Activated naive CD8-positive, alpha-beta T cell treated with anti-CD3 and anti-CD28 coated beads, Interleukin-2, amount 50 U/mL, for 16 hours (primary cell): ENCODE measurements at places on chromosomes 2 and 18.
A peak's percentile ranks its signal among the peaks of the same experiment; 100 is the strongest.

GRCh38 chr2:140595107-140595506 lies 1535.7 kb downstream of the LRP1B start:
- no peak for DNase-seq

DNA sequence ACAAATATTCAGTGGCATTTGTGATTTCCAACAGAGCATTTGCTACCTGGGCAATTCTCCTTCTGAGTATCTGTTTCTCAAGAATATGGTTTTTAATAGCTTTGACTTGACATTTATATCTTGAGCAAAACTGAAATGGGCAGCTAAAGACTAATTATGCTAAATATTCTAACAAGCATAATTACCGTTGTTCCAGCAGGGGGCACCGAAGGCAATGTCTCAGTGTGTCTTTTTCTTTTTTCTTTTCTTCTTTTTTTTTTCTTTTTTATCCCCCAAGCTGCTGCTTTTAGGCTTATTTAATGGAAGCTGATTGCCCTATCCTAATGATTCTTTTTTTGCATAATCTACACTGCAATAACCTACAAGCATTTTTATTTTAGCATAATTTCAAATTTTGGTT lies 138.9 kb upstream of the NABP1 start:
- DNase-seq, result no peak

GRCh38 chr2:78585871-78586270 lies 439.6 kb upstream of the REG3G start:
- no peak for DNase-seq

GRCh38 chr18:40157120-40157519 lies 1797.9 kb upstream of the PIK3C3 start:
- DNase-seq, result no peak

- DNase-seq, result no peak
These were observed 155.9 kb downstream of the WDPCP start for GRCh38 chr2:63432373-63432772.

DNA sequence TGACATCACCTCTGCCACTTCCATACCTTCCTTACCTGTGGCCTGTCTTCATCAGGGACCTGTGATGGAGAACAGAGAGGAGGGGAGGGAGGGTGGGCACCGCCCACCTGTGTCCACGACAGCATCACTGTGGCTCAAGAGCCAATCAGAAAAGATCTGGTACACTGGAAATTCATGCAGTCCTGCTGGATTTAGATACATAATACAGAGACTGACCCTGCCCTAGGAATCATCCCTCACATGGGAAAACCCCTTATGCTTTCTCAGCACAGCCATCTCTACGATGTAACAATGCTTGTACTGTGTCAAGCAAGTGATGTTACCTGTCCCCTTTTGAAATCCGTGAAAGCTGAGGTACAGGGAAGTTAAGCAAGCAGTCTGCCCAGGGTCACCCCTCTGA lies 145.6 kb upstream of the EPAS1 start:
- DNase-seq, result no peak

- DNase-seq, result no peak
These were observed 134.1 kb downstream of the FMNL2 start for GRCh38 chr2:152468899-152469692.

DNA sequence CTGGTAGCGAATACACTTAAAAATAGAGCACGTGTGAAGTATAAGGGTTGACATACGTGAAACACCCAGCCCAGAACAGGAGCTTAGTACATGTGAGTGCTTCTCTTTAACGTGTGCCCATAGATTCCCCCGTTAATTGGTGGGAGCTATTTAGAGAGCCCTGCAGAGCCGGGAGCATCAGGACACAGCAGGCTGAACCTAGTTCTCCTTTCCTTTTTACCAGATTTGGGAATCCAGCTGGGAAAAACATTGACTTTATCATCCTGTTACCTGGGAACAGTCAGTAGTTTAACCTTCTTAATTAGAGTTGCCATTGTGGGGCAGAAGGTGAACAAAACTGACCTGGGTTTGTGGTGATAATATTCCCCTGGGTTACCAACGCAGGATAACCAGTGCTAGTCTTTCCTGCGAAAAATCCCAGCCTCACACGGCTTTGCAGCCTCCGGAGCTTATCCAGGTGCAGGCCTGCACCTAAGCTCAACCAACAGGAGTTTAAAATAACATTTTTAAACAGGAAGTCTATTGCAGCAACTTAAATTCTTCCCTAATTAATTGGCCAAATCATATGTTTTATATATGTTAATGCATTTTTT lies 78.1 kb upstream of the SPTBN1 start:
- DNase-seq, result no peak

DNA sequence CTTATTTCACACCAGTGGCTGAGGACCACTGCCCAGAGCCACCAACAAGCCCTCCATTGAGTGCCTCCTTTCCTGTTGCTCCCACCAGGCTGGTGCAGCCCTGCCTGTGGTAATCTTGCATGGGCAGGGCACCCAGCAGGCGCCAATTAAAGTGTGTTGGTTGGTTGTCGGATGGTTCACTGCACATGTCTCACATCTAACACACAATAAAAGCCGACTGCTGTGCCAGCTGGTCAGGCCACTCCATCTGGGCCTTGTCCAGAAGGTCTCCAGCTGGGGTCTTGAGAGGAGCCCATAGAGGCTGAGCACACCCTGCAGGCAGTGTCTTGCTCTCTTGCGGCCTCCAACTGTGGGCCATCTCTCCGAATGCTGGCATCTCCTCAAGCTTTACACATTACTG lies 494.8 kb upstream of the KLHL29 start:
- no peak for DNase-seq

DNA sequence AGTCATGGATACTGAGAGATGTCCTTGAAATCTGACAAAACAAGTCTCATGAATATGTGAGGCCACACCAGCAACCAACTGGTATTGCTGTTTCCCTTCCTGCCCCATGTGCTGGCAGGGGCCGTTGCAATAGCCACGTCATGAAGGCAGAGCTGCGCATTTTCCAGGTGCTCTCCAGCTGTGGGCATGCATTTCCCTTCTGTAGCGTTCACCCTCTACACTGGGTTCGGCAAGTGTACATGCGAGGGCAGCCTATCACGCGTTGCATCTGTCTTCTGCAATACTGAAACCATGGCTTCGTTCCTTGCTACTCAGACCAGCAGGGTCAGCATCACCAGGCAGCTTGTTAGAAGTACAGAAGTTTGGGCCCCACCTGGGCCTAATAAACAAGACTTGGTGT lies 17.4 kb downstream of the ARL4C start:
- DNase-seq, result no peak

DNA sequence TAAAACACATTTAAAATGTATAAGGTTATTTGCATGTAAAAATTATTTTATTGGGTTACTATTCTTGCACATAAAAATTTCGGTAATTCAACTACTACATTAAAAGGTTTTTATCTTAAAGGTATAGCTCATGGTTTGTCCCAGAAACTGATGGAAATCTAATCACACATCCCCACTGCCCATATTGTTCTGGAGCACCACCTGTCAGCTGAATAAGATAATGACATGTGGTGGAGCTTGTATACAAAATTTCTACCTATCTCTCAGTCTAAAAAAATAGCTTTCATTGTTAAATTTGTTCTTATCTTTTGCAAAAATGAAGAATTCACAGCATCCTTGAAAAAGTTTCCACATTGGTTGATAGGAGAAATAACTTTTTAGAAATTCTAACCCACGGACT lies 18.3 kb downstream of the ERBB4 start:
- DNase-seq, result no peak

DNA sequence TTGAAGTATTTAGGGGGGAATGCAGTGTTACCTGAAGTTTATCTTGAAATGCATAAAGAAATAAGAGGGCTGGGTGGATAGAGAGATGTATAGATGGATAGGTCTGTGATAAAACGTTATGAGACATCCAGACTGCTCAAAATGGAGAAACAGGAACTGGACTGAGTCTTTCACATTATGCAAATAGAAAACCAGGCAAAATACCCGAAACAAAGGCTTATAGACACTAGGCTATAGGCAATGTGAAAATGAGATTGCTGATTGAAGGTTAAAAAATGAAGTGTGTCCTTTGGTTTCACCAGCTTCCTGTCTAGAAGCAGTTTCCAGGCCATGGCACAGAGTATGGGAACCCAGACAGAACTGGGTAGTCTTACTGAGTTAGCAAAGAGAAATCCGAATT lies 24.9 kb upstream of the SLC3A1 start:
- no peak for DNase-seq

DNA sequence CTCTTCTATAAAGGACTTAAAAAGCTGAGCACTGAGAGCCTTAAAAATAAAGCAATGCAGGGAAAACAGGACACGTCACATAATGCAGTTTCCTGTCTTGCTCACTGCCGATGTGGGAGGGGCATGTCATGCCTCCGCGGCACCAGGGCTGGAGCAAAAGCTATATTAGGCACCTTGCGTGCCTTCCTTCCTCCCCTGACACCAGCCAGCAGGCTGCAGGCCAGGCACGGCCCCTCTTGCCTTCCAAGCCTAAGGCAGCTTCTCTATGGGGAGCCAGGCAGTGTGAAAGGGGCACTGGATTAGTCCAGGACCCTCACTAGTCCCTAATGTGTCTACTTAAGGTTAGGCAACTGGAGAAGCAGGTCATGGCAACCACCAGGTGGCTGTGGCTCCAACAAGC lies 26.3 kb downstream of the MRPL35 start:
- peak; percentile 20 for DNase-seq

DNA sequence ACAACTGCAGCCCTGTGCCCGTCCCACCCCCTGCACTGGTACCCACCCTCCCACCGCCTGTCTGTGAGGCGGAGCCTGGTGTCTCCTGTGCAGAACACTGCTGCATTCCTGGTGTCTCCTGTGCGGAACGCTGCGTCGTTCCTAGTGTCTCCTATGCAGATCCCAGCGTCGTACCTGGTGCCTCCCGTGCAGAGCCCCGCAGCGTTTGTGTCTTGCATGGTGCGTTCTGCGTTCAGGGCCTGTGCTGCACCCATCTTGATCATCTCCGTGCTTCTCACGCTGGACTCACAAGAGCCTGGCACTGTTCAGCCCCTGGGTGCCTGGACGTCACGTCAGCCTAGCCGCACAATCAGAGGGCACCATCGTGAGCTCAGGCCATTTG lies 248.6 kb upstream of the SALL3 start:
- no peak for DNase-seq

DNA sequence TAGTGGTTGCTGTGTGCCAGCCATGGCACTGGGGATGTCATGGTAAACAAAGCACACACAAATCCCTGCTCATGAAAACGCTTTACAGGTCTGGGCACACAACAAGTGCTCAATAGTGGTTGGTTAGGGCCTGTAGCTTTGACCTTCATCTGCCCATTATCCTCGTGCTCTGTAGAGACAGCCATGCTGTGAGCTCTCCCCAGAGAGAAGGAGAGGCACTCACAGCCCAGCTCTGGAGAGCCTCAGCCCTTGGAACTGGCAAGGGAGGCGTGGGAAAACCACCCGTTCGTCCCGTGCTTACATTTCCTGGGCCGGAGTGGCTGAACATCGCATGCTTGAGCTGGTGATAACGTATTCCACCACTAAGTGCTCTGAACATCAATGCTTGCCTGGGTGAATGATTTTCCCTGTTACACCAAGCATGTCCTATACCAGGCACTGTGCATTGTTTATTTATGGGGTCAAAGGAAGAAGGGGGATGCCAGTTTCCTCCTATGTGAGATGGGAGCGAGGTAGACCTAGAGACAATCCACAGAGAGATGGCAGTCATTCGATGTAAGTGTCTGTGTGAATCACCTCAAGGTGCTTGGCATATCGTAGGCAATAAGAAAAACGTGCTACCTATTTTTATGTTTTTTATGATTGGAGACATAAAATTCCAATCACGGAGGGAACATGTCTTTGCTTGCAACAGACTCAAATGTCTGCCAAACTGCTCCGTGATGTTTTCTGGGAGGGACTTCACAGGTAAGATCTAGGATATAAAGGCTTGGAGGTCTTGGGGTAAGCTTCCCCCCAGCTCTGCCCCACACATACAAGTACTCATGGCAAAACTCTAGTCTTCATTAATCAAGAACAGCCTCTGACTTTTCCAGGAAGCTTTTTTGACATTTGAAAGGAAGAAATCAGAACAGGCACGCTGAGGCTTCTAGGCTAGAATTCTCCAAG lies 75.5 kb downstream of the DDX1 start:
- no peak for DNase-seq

- DNase-seq, result no peak
These were observed 1621.3 kb downstream of the SUCLG1 start for GRCh38 chr2:82837588-82838304.

GRCh38 chr2:191038241-191038725 lies 24.3 kb upstream of the STAT1 start:
- DNase-seq, result no peak

DNA sequence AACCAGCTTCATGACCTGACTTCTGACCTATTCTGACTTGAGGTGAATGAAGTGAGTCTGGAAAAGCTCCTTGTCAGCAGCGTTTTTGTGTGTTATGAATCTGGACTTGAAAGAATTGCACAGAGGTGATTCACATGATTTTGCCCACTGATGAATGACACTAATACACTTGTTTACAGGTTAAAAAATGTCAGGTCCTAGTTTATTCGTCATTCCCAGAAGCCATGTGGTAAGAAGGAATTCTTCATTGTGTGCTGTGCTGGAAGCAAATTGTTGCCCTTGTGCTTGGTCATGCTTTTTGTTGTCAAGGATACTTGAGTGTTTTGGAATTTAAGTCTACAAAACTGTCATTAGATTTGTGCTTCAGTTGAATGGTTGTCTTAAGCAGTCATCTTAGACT lies 15.5 kb downstream of the SEC11C start:
- DNase-seq, result no peak

DNA sequence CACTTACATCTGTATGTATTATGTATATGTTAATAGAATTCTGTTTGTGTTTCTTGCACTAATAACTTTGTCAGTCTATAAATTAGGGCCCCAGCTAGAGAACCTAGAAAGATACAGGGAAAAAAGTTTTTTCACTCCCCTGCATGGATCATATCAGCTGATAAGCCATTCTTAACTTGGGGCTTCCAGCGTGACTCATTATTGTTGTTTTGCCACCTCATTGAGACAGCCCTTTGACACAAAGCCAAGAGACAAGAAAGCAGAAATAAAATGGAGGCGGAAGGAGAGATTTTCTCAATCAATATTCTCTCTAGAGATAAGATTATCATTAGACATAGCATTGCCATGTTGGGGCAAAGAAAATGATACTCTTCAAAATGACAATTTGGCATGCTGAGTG lies 93.4 kb downstream of the AKAIN1 start:
- DNase-seq, result no peak

DNA sequence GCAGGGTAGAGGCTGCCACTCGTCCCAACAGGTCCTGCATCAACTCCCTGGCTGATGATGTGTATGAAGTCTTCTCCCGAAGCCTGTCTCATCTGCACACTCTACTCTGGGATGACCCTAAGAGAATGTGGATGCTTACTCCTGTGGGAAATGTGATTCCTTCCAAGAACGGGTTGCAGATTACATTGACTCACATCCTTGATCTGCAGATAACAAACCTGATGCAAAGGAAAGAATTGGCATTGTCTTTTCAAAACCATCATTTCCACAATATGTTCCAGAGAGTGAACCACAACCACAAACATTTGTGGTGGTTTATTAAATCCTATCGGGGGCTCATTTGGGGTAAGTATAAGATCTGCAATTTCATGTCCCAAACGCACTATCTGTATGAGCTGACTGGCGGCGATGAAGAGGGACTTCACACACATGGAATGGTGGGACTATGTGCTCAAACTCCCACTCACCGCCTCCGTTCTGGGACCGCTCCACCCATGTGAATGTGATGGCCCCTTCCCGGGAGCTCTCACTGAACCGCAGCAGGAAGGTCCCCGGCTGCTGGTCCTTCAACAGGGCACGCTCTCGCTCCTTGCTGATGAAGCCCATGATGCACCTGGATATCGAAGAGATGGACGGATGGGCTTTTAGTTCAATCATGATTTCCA lies 35.5 kb downstream of the STAT1 start:
- no peak for DNase-seq
